ENCODE measurements at places on chromosomes 11 and 22.

DNA sequence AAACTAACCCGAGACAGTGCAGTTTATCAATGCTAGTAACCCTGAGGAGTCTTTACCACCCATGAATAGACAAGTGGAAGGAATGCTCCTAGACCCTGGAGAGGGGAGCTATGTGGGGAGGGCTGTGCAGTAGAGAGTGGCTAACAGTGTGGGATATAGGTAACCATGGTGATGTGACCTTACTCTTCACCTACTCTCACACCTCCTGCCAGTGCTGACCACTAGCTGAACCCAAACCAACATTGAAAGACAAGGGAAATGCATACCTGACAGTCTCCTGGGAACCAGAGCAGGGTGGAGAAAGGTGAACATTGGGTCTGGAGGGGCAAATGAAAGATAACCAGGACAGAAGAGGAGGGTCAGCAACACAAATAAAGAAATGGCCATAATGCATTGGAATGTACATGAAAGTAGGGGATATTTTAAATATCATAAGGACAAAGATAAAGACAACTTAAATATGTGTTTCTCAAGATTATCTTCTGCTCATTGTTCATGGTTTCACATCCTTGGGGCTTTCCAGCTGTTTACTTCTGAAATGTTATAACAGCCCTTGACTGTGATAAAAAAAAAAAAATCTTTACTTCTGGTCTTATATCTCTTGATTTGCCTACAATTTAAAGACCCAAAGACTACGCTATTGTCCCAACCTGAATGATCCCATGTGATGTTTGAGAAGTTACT, 983.3 kb upstream of the TENM4 start:
- no peak for DNase-seq

GRCh38 chr11:76280151-76280881, 74.0 kb upstream of the WNT11 start:
- DNase-seq = no peak

DNA sequence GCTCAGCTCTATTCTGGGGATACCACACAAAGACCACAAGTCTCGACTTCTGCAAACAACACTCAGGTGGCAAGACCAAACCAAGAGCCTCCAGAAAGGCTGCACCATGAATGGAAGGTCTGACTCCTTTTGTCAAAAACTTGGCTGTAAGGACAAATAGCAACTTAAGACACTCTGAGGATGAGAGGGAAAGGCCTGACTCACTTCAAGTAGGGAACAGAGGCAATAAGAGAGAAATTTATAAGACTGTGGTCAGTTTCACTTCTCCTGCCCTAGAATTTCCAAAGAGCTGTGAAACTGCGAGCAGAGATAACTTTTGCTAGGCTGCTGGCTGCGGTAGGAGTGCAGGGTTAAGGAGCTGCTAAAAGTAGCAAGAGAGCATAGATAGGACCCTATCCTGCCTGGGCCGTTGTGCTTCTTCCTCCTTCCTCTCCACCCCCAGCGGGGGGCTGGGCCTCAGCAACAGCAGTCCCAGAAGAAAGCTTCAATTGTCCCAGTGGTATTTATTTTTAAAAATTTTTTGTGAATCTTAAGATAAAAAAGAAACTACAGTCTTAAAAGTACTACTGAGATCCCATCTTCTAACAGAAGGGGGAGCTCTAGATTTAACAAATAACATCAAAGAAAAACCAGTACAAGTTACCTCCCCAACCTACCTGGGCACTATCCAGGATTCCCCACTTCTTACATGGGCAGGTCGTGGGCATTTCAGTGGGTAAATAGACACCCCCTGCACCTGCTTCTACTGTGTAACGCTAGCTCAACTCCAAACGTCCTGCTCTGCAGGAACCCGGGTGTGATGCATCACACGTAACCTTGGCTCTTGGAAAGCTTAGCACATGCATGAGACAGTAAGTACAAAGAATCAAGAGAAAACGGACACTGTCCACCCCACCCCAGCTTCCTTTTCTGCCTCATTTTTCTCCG, 66.4 kb downstream of the SGSM3 start:
- DNase-seq = no peak

DNA sequence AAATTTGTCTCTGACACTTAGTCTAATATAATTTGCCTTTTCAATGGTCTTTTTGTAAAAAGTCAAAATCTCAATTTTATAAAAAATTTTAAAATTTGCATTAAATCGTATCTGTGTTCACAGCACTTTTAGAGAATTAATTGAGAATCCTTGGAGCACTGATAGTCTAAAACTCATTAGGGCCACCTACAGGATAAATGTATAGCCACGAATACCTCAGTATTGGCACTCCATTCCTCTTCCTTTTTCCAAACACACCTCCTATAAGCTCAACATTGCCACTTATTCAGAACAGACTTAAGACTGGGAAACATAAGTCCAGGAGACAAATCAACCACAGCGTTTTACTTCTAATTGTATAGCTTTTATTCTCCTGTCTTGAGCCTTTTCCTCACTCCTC, 776.0 kb upstream of the ARHGAP42 start:
- DNase-seq = no peak

- no peak for DNase-seq
These were observed at the start of gene INPPL1 for GRCh38 chr11:72224564-72225410. Gene INPPL1 (plus strand): TSS chr11:72224767. CDS start chr11:72224985, 218 bp downstream.

GRCh38 chr11:1652771-1653540, 23.4 kb downstream of the KRTAP5-5 start:
- no peak for DNase-seq

- DNase-seq = no peak
These were observed 49.7 kb downstream of the TRIOBP start for GRCh38 chr22:37746366-37747079.

- no peak for DNase-seq
These were observed 12.4 kb upstream of the SORL1 start for GRCh38 chr11:121439759-121440158.

- no peak for DNase-seq
These were observed 28.2 kb downstream of the SIK3 start for GRCh38 chr11:117070016-117070415.

DNA sequence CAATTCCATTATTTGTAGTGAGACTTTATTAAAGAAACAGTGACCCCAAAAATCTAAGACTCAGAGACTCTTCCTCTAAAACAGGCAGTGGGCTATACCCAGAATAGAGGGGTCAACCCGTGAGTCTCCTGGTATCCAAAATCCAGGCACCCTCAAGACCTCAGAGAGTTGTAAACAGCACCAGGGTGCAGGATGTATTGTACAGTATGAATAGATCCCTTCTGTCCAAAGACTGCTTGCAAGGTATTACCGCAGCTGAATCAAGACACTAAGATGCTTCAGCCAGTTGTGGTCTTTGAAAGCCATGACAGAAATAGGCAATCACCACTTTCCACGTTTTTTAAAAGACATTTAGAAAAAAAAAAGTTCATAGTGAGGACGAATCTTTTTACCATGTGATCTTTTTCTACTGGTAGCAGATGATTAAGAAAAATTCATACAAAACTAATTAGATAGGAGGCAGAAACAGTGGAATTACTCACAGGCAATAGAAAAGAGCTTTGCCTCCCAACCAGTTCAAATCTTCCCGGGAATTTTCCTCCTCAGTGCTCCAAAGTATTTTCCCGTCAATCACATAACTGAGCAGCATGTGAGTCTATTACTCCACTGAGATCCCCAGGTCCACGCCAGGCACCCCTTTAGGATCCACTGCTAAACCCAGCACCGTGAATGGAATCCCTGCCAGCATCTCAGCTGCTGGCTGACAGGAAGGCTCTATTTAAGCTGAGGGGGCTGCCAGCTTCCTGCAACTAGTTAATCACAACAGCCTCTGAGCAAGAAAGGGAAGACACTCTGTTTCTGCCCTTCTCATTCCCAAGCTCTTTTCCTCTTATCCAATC, 113.1 kb downstream of the ETS1 start:
- DNase-seq = no peak

DNA sequence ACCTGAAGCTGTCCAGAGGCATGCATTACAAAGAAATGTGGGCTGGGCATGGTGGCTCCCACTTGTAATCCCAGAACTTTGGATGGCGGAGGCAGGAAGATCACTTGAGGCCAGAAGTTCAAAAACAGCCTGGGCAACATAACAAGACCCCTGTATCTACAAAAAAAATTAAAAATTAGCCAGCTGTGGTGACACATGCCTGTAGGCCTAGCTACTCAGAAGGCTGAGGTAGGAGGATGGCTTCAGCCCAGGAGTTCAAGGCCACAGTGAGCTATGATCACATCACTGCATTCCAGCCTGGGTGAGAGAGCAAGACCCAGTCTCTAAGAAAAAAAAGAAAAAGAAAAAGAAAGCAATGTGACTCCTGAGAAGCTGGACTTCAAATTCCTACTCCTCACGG, 138.5 kb upstream of the HSD17B12 start:
- DNase-seq = no peak

- no peak for DNase-seq
These were observed 11.1 kb downstream of the NAV2 start for GRCh38 chr11:19723572-19724342.

GRCh38 chr11:72535194-72535547, 100.8 kb upstream of the CLPB start:
- DNase-seq = no peak

GRCh38 chr11:46520971-46521745, 72.7 kb downstream of the AMBRA1 start:
- no peak for DNase-seq

DNA sequence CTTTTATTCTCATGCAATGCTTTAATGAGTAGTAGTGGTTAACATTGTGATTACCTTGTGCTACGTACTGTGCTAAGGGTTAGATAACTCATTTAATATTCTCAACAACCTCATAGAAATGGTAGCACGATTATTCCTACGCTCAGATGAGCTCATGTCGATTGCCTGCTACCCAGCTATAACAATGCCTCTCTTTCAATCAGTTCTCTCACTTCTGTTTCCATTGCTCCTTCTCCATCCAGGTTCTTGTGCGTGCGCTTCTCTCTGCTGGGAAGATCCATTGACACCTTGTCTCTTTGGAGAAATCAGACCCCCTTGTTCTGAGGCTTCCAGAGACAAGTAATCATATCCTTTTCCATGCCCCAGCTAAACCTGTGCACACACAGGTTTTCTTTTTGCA, 120.8 kb downstream of the NECTIN1 start:
- DNase-seq = no peak

DNA sequence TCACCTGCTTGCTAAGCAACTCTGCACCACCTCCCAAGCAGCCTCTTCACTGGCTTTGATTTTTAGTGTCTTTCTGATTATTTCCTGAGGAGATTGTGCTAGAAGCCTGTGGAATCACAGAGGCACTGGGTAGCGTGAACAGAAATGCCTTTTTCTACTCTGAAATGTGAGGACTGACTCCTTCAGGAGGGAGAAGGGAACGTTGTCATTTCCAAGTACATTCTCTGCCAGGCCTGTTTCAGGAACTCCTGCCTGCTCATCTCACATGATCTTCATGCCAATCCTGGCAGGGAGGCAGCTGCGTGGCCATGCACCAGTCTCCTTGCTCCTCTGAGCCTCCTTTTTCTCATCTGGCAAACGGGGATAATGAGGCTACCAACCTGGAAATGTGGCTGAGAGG, 49.8 kb upstream of the PRDM11 start:
- DNase-seq = peak; percentile 86

Data from esophagus muscularis mucosa (tissue), 4 donors.